Effector CD8-positive, alpha-beta T cell (primary cell): ENCODE measurements at places on chromosomes 3 and 15.

GRCh38 chr3:105953831-105954230 is 85.0 kb upstream of the CBLB start:
- DNase-seq = no peak

- DNase-seq = no peak
Observed at GRCh38 chr15:61824291-61824690, 236.0 kb downstream of the VPS13C start.

- DNase-seq = no peak
Observed at GRCh38 chr3:100588251-100588650, 21.1 kb upstream of the ADGRG7 start.

- no peak for DNase-seq
Observed at GRCh38 chr15:36415643-36416042, 163.8 kb upstream of the CDIN1 start.

DNA sequence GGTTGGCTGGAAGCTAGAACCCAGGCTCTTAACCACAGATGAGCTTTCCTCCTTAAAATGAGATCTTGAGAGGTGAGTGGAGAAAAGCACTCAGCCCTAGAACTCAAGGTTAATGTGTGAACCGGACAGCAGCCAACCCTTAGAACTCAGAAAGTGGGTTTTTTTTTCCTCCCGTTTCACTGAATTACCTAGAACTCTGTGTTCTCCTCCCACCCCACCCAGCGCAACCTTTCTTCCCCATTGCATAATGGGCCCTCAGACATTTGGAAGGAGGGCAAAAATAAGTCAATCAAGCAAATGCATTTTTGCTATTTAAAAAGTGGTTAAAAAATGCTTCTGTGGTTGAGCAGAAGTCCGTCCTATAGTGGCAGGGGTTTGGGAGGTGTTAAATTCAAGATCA is 36.7 kb downstream of the POC1A start:
- no peak for DNase-seq

- no peak for DNase-seq
Observed at GRCh38 chr15:99999282-100000070, 266.2 kb upstream of the LYSMD4 start.

- DNase-seq = no peak
Observed at GRCh38 chr15:77208241-77208640, 137.3 kb upstream of the TSPAN3 start.

GRCh38 chr3:9441501-9442221 is 44.2 kb downstream of the SETD5 start:
- DNase-seq = no peak

DNA sequence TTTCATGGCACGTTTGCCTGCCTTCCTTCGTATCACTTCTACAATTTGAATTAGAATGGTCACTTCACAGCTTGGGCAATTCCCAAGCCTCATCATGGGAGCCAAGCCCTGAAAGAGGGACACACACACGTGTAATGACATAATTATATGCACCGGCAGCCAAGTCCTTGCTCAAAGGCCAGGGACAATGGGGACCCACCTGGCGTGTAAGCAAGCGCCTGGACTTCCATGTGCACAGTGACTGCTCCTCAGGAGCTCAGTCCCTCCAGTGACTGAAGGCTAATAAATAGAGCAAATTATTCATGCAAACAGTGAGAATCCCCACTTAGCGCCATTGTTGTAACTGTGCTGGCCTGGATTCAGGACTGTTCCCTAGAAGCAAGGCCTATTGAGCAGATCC is 115.1 kb downstream of the DNAJB8 start:
- DNase-seq = no peak

DNA sequence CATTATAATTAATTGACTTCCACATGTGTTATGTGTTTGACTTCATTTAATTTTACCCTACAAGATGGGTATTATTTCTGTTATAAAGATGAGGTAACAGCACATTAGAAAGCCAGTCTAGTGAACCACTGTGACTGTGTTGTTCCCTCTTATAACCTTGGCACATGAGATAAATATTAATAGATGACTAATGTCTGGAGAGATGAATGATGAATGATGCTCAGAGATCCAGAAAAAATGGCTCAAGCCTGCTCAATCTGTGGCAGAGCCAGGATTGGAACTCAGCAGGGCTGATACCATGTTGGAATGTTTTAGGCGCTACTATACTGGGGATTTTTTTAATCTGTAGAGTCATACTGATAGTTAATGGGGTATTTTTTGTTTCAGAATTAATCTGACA is 118.8 kb upstream of the PTX3 start:
- DNase-seq = no peak

- DNase-seq = no peak
Observed at GRCh38 chr3:49788056-49788455, 1.7 kb upstream of the IP6K1 start.

GRCh38 chr15:43799209-43799944 is 643 bp downstream of the SERINC4 start:
- DNase-seq = no peak

- DNase-seq = no peak
Observed at GRCh38 chr3:113147681-113148261, 63.6 kb upstream of the BOC start.
